Upper lobe of right lung (tissue), 1 donor: ENCODE measurements at places on chromosomes 2 and 18.

DNA sequence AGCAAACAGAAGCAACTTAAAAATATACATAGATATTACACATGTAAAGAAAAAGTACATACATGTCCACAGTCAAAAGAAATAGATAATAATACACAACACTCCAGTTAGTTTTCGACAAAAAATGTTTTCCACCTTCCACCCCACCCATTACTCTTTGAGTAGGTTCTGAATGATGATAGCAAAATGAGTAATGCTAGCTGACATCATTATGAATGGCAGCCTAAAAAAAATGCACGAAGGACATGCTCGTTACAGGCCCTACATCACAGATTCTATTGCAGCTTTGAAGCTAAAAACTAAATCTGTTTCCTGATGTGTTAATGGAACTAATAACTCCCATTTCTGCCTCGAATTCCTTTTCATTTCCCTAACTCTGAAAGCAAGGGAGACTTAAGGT, 578.7 kb upstream of the NETO1 start:
- DNase-seq: no peak

DNA sequence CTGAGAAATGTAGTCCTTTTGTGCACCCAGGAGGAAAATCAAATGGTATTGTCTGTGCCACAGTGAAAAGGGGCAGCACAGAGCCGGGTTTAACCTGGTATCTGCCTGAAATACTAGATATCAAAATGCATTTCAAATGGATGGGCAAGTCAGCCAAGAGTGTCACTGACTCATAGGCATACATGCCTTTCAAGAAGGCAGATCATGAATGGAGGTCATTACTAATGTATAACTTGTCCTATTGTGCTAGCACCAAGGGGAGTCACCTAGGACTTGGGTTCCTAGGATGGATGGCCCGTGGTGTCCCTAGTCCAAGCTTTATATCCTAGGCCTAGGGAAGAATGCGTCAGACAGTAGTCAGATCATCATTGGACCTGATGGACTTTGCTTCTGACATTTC, 49.9 kb downstream of the TCF7L1 start:
- no peak for DNase-seq

DNA sequence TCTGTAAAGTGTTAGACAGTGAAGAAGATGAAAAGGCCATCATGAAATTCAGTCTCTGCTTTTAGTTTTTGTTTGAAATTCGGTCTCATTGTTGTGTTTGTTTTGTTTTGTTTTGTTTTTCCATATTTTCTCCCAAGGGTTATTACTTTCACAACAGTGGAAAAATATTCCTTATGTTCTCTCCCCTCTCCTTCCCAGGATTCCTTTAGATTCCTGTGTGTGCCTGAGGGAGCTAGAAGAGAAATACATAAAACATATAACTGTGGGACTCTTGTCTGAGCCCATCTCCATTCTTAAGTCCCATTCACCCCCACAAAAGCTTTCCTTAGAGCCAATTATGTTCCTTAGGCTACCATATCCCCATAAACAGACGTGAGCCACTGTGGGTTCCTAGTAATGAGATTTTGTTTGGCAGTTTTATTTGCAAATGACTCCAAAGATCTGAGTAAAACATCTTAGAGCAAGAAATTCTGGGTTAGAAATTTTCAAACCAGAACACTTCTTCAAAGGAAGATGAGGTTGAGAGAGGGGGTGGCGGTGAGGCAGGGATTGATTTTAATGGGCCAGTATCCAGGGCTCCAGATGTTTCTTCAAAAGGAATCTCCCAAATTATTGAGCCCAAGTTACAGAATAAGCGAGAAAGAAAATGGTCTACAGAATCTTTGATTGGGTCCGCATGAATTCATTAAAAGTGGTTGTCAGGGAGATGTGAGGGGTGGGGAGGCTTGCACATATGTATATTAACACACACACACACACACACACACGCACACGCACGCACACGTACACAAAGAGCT, 157.8 kb upstream of the TNP1 start:
- DNase-seq: no peak

DNA sequence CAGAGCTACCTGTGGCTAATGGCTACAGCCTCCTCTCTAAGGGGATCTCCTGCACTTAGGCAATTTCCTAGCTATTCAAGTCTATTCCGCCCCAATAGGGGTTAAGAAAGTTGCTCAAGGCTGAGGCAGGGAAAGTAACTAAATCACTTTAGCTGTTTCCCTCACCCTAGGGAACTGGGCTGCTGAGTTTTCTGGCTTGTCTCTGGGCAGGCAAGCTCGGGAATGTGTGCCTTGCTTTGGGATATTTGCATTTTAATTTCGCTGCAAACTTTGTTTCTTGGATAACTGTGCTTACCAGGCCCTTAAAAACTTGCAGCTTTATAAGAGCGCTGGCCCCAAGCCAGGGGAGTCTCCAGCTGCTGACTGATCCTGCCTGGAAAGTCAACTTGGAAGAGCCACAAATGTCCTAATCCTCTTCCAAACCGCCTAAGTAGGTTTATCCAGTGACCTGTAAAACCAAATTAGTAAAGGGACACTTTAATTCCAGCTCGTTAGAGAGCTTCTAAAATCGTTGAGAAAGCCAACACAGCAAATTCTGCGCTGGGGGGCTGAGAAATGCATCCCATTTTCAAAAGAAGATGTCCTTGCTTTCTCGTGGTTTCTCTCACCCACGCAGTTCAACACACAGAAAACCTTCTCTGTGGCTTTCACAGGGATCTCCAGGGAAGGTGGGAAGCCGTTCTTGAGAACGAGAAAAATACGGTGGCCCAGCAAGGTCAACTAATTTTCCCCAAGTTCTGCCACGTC, 59.5 kb upstream of the SP3 start:
- peak; percentile 68 for DNase-seq

DNA sequence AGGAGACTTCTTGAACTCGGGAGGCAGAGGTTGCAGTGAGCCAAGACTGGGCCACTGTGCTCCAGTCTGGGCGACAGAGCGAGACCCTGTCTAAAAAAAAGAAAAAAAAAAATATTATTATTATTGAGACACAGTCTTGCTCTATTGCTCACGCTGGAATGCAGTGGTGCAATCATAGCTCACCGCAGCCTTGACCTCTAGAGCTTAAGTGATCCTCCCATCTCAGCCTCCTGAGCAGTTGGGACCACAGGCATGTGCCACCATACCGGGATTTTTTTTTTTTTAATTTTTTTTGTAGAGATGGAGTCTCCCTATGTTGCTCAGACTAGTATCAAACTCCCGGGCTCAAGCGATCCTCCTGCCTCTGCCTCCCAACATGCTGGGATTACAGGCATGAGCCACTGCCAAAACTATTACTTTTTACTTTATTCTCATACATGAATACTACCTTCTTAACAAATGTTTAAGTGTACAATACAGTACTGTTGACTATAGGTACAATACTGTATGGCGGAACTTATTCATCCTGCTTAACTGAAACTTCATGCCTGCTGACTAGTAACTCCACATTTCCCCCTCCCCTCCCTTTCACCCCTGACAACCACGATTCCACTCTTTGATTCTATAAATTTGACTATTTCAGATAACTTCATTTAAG, 15.5 kb downstream of the FBXO11 start:
- no peak for DNase-seq

- DNase-seq: no peak
Measured at GRCh38 chr2:165725421-165725820, 68.6 kb downstream of the GALNT3 start.

- DNase-seq: no peak
Measured at GRCh38 chr18:25047983-25048382, 304.0 kb downstream of the ZNF521 start.

GRCh38 chr2:233363744-233364235, 9.5 kb downstream of the DGKD start:
- DNase-seq: no peak

- no peak for DNase-seq
Measured at GRCh38 chr2:148965623-148966437, 72.7 kb upstream of the LYPD6B start.

DNA sequence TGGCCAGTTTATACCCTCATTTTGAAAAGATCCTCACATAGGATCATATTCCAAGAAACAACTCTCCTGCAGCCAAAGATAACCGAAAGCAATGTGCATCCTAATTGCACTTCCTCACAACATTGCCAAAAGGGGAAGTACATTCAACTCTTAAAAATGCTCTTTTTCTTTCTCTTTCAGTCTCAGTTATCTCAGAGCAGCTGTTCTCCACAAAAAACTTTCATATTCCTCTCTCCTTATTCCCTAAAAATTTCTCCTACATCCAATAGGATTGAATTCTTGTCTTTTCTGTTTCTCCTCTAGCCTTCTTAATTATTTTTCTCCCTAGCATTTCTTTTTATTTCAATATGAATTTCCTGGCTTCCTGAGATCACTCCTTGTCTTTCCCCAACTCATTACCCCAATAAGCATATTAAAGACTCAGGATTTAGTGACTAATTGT, 7.4 kb upstream of the VRK2 start:
- DNase-seq: no peak

DNA sequence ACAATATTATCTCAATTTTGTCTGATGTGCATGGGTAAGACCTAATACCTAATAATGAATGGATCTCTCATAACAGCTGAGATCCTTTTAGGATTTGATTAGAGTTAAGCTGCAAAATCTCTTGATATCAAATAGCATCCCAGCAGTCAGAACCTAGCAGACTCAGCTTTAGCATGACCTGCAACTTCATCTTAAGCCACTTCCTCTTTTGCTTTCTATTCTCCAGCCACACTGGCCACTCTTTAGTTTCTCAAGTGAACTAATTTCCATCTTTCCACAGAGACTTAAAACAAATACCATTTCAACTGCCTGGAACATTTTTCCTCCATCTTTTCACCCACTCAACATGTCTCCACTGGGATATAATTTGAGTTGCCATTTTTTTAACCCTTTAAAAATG, 1251.6 kb upstream of the ZEB2 start:
- no peak for DNase-seq

DNA sequence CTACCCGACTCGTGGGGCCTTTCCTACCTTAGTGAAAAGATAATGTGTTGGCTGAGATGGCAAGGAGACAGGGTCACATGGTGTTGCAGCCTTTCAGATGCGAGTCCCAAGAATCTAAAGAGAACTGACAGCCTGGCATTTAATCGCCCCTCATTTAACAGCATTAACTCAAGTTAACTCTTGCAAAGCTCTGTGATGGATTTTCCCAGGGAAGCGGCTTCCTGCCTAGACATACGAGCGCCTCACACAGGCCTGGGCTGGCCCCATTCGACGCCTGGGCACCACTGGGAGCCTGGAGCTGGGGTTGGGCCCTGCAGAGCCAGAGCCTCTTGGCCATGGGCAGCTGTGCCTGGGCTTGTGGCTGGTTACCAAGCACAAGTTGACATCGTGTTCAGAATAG, 140.8 kb downstream of the SEPTIN10 start:
- no peak for DNase-seq

GRCh38 chr2:61793389-61793836, 60.4 kb downstream of the FAM161A start:
- DNase-seq: peak; percentile 67

DNA sequence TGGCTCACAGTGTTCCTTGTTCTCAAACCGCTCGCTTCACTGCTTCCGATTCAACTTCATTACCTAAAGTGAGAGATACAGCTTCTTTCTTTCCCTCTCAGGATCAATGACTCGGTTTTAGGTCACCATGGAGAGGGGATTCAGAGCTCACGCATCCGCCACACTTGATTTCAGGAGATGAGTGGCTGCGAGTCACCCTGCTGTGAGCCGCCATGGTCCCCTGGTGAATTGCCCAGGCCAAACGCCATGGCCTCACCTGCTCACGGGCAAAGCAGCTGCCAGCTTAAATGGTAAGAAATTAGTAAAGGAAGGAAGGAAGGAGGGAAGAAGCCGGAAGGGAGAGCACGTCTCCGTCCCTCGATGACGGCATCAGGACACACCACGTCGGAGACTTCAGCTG, 60.5 kb downstream of the ADNP2 start:
- DNase-seq: peak; percentile 45

DNA sequence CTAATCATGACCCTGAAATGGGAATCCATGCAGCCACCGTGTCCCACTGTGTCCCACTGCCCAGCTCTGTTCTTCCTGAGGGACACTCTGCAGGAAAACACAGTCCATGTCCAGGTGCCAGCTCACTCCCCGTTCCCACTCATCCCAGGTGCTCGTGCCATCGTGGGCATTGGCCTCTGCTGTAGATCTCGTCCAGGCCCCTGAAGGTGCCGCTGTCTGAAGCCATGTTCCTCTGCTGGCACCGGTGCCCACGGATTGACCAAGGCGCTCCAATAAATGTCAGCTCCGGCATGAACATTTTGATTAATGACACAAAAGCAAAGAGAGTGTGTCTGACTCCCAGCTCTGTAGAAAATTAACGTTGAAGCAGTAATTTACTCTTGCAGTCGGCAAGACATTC, 280.1 kb upstream of the SALL3 start:
- DNase-seq: no peak

DNA sequence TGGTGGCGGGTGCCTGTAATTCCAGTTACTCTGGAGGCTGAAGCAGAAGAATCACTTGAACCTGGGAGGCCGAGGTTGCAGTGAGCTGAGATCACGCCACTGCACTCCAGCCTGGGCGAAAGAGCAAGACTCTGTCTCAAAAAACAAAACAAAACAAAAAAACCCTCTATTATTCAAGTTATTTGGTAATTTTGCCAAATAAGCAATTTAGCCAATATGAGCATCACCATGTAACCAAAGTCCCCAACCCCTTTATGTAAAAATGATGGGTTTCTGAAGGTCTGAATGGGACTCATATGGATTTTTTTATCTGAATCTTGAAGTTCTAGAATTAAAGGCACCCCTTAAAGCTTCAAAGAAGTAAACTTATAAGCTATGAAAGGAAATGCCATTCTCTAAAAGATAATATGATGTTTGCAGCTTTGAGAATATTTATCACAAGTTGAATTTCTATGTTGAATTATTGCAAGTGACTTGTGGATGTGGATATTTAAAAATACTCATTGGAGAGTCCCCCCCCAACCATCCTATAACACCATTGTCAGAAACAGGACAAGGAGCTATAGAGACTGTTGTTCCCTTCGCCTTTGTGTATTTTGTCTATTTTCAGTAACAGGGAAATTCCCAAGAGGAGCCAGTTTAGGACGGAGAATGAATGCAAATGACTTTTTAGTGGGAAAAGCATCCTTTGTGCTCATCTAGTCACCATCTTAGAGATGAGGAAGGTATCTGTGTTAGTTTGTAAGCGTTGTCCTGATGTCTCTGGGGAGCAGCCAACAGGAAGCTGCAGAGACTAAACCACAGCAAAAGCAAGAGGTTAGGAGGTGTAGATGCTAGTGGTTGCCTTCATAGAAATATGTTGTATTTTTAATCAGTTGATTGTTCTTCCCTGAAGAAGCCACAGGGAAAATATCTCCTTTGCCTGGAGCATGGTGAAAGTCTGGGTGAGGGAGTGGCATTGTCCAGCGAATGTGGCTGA, 68.3 kb downstream of the TET3 start:
- DNase-seq: no peak

DNA sequence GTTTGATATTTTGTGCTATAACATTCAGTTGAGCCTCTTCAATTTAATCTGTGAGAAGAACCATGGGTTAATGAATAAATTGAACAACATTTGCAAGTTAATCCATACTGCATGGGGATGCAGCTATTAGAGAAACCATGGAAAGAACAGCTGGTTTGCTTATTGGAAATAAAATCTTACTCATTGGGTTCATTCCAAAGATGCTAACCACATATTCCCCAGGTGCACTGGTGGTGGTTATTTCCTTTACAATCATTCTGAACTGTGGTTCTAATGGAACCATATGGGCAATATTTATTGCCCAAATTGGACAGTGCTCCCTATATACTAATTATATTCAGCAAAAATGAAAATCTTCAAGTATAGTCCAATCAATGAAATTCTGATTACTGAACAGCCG, 1200.4 kb upstream of the CDH2 start:
- no peak for DNase-seq
